ENCODE measurements at places on chromosomes 11 and 22.

GRCh38 chr11:214083-214482 is 6.6 kb downstream of the RIC8A start:
- DNase-seq, result no peak

DNA sequence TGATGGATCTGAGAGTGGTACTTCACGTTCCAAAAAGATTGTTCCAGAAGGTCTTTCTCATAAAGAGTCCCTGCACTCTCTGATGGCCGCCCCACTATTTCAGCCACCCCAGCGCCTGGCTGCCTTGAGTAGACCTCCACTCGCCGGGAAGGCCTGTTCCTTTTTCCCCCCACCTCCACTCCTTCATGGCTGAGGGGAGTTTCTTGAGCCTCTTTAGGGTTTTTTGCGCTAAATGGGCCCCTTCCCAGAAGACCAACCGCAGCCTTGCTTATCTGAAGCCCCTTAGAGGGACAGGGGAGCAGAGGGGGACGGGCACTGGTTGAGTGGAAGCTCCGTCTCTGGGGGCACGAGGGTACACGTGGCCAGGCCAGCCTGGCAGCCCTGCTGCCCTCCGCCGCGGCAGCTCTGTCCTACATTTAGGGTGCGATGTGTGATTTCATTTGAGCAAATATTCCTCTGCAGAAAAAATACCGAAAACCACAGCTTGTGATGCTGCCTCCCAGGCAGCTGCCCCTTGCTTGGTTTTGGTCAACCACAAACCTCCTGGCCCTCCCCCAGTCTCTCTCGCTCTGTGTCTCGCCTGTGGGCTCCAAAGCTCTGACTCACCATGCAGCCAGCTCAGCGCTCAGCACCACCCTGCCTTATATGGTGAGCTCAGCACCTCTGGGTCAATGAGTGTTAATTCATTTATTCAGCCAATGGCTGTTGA is 88.7 kb downstream of the TP53I11 start:
- peak; percentile 57 for DNase-seq

- no peak for DNase-seq
Observed at GRCh38 chr11:134864233-134864967, 452.4 kb upstream of the B3GAT1 start.

DNA sequence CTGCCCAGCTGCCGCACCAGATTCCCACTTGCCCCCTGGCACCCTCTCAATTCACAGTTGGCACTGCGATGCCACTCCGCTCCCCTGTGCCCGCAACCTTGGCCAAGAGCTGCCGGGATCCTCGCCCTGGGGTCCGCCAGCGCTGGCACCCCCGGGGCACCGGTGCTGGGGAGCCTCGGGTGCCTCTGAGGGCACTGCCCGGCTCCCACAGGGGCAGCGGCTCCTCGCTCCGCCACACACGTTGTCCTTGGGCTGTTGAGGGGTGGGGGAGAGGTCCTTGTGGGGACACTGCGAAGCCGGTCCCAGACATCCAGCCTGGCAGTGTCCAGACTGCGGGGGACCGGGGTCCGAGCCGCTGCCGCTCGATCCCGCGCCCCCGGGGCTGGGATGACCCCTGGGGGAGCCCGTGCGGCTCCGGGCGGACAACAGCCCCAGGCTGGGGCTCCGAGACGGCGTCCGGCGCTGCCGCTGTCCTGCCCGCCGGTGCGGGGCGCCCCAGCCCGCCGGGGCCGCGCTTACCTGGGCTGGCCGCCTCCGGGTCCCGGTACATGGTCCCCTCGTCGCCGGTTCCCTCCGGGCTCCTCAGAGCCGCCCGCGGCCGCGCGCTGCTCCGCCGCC is 496 bp downstream of the SYT7 start:
- DNase-seq, result no peak

GRCh38 chr11:22491555-22492225 is 133.9 kb downstream of the FANCF start:
- no peak for DNase-seq

DNA sequence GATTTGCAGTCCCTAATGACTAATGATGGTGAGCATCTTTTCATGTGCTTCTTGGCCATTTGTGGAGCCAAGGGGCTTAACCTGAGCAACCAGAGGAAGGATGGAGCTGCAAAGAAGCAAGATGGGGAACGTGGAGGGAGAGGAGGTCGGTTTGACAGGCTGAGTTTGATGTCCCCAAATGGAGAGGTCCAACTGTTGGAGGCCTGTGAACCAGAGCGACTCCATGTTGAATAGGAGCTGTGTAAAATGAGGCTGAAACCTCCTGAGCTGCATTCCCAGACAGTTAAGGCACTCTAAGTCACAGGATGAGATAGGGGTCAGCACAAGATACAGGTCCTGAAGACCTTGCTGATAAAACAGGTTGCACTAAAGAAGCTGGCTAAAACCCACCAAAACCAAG is 54.5 kb downstream of the RPS6KA4 start:
- DNase-seq, result no peak

DNA sequence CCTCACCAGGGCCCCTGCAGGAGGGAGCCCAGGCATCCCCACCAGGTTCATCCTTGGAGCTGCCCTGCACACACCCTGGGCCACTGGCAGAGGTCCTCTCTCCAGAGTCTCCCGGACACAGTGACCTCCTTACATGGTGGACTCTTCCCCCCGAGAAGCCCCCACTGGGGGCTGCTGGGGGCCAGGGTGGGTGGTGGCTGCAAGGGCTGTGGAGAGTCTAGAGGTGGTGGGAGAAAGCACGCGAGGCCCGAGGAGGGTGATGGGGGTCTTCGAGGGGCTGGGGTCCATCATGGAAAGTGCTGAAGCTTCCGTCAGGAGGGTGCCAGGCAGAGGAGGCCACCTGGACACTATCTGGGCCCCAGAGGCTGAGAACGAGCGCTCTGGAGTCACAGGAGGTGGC is 17.6 kb downstream of the PGA5 start:
- no peak for DNase-seq

DNA sequence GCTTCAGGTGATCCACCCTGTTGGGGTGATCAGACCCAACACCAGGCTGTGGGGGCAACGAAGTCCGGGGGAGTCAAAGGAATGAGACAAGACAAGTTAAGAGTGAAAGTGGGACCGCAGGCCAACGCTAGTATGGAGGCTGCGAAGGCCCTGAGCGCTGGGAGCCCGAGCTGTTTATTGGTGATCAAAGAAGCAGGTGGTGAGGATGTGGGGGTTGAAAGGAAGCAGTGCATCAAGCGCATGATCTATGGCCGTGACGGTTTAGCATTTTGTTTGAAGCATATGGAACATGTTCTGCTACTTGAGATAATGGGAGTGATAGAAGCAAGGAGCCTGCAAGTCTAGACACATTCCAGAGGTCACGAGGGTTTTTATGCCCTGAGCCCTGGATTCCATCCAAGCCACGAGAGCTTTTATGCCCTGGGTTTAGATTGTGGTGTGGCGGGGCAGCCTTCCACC is 49.5 kb downstream of the MCHR1 start:
- peak; percentile 48 for DNase-seq

DNA sequence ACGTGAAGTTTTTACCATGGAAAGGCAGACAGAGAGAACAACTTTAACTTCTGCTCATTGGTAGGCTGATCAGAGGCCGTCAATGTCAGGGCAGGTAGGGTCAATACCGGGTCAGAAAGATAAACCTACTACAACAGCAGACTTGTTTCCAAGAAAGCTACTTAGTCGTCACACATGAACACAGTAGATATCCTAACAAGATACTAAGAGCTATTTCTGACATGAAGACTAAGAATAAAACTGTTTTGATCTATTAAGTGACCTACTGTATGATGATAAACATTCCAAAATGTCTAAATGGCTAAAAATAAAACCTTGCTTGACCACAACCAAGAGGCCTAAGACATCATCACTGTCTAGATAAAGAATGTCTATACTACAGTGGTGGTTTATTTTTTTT is 231.3 kb downstream of the CADM1 start:
- no peak for DNase-seq

DNA sequence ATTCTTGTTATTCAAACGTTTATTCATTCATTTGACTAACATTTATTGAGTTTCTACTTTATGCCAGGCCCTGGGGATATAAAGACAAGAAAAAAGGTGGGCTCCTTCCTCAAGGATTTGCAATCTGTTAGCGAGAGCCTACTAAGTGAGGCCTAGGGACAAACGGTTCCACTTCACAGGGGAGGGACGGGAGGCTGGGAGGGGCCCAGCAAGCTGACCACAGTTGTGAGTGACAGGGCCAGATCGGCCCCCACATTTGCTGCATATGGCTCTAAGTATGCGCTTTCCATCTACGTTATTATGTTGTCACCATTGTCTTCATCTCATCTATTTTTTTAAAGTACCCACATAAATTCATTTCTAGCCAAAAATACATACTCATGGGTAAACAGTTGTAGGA is 271.1 kb downstream of the BUD13 start:
- DNase-seq, result no peak

GRCh38 chr11:125398994-125399640 is 96.9 kb downstream of the FEZ1 start:
- DNase-seq, result no peak

- DNase-seq, result no peak
Observed at GRCh38 chr22:50083462-50084079, 1.7 kb downstream of the MLC1 start.

- no peak for DNase-seq
Observed at GRCh38 chr22:49886346-49887063, 31.7 kb downstream of the ALG12 start.

- DNase-seq, result no peak
Observed at GRCh38 chr22:19871023-19871844, 16.6 kb upstream of the GNB1L start.

- DNase-seq, result no peak
Observed at GRCh38 chr11:10158461-10158860, 135.6 kb downstream of the SBF2 start.

DNA sequence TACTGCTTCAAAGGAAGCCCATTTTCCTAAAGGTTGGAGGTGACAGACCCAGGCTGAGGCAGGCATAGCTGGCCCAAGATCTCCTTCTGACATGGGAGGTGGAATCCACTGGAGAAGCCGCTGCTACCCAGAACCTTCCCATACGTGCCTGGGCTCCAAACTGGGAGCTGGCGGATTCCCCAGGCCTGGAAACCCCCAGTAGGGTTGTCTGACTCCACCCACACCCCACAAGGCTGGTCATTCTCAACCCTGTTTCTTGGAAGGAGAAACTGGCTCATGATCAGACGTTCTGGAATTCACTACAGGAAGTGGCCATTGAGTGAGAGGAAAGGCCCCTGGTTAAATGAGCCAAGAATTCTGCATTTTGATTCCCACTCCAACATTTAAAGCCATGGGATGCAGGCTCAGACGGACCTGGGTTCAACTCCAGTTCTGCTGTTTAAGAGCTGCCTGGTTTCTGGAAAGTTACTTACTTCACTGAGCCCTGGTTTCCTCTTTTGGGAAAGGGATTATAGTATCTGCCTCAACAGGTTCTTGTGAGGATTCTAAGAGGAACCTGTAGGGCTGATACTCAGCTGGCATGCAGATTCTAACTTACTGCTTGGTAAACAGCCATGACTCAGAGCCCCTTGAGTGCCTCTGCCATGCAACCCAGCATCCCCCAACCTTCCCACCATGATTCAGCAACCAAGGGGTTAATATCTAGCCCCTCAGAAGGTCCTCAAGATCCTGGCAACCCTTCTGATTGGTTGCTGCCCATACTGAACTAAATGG is 19.4 kb upstream of the TSKU start:
- DNase-seq, result no peak

DNA sequence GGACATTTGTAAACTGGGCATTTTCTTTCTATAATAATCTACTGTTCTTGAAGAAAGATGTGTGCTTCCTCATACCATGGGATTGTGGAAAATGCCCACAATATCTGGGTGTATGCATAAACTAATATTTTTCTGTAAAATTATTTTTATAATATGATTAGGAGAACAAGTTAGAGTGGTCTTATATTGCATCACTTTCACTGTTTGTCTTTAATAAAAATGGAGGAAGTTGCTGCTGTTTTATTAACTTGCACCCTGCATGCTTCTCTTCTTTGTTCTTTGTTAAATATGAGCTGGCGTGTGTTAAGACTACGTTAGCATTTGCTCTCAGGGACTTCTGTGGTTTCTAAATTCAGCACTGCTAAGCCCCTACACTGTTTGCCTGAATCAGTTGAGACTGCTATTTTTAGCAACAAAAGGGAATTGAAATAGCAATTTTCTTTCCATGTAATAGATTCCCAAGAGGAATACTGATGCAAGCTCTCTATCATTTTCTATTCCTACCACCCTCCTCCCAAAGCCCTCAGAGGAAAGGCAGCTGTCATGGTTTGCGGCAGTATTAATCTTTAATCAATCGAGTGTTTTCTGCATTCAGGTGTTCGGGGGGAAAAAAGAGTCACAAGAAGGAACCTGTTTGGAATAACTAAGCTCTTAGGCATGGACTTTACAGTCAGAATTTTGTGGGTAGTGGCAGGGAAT is 56.1 kb downstream of the HSD17B12 start:
- no peak for DNase-seq

DNA sequence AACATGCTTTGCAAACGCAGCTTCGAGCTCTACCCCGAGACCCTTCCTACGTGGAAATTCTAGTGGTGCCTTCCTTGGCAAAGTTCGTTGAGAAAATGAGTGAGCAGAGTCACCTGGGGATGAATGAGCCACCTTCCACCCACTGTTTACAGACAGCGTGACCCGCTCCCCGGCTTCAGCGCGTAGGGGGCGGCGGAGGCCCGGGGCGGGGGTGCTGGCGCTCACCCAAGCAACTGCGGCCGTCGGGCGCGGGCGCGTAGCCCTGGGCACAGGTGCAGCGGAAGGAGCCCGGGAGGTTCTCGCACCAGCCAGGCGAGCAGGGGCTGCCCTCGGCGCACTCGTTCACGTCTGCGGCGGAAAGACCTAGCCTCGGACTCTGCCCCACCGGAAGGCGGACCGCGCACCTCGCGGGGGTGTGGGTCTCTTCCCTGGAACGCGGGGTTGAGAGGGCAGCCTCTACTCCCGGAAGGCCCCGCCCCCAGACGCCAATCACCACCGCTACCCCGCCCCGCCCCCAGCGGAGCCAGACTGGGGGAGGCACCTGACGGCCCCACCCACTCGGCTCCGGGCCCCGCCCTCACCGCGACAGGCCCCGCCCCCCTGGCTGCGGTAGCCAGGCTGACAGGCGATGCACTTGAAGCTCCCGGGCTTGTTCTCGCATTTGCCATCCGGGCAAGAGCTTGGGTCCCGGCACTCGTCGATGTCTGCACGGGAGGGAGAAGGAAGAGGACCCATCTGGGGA is 11.8 kb downstream of the LTBP3 start:
- DNase-seq, result peak; percentile 100

GRCh38 chr11:27599217-27599616 is 92.6 kb upstream of the LIN7C start:
- DNase-seq, result no peak

DNA sequence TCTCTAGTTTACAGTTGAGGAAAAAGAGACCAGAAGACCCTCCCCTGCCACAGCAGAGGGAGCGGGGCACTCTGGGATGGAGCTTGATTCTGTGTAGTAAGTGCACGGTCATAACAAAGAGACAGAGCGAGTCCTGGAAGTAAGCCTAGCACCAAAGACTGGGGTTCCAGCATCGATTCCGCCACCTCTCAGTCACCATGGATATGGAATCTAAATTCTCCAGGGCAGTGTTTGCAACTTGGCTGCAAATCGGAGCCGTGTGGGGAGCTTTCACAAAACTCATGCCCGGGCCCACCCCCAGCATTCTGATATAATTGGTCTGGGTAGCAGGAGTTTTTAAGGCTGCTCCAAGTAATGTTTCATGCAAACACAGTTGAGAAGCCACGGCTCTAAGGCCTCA is 129.5 kb upstream of the OPCML start:
- no peak for DNase-seq

- no peak for DNase-seq
Observed at GRCh38 chr11:40203606-40204005, 1255.8 kb downstream of the LRRC4C start.

- no peak for DNase-seq
Observed at GRCh38 chr22:40473703-40474102, 103.3 kb downstream of the SGSM3 start.

- no peak for DNase-seq
Observed at GRCh38 chr11:69637198-69637940, 3.6 kb upstream of the CCND1 start.
